Stimulated activated CD4-positive, alpha-beta T cell treated with anti-CD3 and anti-CD28 coated beads, Interleukin-12 subunit alpha, Interleukin-12 subunit beta, amount 100 ng/mL, for 24 hours (primary cell): ENCODE measurements at places on chromosomes 16 and 17.

DNA sequence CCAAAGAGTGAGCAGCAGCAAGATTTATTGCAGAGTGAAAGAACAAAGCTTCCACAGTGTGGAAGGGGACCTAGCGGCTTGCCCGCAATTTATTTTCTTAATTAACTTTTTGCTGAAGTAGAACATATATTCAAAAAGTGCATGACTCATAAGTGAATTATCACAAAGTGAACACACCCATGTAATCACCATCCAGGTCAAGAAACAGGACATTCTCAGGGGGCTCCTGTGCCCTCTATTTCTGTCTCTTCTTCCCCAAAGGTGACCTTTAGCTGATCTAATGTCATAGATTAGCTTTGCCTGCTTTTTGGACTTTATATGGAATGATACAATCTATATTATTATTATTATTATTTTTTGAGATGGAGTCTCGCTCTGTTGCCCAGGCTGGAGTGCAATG is 19.9 kb downstream of the ERAL1 start:
- DNase-seq: no peak

GRCh38 chr17:15106540-15106939 is 158.6 kb downstream of the PMP22 start:
- DNase-seq: no peak

DNA sequence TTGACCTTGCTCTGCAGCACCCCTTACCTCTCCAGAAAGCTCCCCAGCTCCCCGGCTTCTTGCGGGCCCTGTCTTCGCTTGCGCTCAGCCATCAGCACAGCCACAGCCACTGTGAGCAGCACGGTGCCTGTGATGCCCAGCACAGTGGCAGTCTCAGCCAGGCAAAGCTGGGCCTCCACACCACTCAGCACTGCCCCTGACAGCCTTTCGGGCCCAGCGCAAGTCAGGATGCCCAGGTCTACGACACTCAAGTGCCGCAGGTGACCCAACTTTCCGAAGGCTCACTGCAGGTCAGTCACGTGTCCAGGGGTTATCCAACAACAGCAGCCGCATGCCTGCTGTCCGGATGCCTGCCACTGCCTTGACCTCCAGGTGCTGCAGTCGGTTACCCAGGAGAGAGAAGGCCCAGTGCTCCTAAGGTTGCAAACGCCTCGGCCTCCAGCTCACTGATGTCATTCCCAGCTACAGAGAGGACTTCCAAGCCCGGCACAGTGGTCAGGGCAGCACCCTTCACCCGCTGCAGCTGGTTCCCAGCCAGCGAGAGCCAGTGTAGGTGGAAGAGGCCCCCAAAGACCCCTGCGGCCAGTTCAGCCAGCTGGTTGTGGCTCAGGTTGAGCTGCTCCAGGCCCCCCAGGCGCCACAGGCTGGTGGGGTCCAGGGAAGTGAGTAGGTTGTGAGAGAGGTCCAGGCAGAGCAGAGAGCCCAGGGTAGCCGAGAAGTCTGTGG is 8.9 kb upstream of the TMEM101 start:
- DNase-seq: no peak

GRCh38 chr16:27651301-27651700 is 101.4 kb downstream of the KATNIP start:
- DNase-seq: no peak

GRCh38 chr17:12097326-12097725 is 76.6 kb downstream of the MAP2K4 start:
- no peak for DNase-seq

- no peak for DNase-seq
Observed at GRCh38 chr17:78956254-78956653, 23.5 kb downstream of the LGALS3BP start.

DNA sequence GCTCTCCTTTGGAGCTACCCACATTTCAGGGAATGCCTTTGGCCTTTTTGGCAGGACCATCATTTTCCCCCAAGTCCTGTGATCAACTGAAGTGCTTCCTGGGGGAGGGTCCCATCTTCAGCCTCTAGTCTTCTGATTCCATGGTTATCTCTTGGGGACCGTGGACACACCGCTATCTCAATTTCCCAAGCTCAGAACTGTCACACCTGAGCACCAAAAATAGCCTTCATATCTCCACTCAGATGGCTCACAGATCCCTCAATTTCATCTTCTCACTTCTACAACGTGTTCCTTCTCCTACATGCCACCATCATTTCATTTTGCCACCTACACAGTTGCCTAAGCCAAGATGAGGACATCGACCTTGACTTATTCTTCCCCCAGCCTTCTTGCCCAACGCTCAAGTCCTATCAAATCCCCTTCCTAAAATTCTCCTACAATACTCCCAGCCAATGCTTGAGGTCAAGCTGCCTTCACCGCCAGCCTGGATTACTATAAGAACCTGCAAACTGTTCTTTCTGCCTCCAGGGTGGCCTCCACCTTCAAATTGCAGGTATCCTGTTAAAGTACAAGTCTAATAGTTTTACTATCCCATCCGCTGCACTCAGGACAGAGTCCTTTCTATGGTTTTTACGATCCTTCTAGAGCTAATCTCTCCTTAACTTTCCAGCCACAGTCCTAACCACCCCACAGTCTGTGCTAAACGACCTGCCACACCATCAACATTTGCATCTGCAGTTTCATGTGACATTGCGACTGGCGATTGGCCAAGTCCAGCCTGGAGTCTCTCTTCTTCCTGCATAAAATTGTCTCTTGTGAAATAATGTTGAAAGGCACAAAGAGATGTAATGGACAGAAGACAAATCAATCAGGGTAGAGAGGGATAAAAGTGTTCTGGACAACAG is 6.2 kb downstream of the ATP6V0D1 start:
- no peak for DNase-seq

DNA sequence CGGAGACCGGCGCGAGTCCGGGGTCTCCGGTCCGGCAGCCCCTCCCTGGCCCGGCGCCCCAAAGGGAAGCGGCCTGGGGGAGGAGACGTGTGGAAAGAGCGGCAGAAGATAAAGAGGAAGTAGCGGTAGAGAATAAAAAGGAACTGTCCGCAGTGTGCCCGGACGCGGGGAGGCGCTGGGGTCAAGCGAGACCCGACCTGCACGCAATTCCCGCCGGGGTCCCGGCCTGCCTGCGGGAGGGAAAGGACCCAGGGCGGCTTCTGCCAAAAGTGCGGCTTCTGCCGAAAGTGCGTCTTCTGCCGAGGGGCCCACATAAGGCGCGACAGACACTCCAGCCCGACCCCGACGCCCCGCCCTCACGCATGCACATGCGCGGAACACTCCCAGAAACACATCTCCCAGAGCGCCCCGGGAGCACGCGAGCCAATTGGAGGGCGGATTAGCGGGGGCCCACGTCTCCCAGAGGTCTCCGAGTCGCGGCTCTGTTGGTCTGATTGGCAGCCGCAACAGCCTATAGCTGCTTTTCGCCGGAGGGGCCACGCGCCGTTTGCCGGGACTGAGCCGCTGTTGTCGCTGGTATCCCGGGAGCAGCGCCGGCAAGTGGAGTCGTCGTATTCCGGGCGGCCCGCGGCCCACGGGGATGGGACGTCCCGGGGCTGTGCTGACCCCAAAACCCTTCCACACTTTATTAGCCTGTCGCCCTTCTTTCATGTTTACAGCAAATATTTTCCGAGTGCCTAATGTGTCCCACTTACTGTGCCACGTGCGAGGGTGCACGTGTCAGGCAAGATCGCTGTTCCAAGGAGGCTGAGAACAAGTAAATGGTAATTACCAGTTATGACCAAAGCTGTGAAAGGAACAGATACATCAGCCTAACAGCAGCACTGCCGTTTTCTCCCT is 8.0 kb upstream of the MEFV start:
- peak; percentile 99 for DNase-seq

DNA sequence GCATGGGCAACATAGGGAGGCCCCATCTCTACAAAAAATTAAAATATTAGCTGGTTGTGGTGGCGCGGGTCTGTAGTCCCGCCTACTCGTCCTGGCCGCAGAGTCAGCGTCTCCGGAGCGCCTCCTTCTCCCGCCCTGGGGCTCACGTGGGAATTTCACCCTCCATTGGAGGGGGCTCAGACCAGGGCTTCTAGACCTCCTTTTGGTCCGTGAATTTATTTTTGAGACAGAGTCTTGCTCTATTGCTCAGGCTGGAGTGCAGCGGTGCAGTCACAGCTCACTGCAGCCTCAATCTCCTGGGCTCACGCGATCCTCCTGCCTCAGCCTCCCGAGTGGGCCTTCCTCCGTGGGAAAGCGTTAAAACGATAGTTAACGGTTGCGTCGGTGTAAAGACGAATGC is 394 bp upstream of the NME4 start:
- no peak for DNase-seq

- no peak for DNase-seq
Observed at GRCh38 chr16:19152042-19152441, 16.0 kb upstream of the SYT17 start.

DNA sequence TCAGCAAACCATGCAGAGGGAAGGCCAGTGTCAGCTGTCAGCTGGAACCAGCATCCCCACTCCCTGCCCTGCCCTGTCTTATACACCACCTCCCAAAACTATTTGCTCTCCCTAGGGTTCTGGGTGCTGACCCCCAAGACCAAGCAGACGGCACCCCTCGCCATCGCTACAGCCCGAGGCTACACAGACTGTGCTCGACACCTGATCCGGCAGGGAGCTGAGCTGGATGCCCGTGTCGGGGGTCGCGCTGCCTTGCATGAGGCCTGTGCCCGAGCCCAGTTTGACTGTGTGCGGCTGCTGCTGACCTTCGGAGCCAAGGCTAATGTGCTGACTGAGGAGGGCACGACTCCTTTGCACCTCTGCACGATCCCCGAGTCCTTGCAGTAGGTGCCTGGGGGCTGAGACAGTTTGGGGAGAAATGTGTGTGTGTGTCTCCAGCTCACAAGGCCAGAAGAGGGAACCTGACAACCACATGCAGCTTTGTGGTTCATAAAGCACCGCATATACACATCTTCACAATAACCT is 1.5 kb downstream of the ASB16 start:
- DNase-seq: no peak

- DNase-seq: peak; percentile 67
Observed at GRCh38 chr16:67936880-67937605, 393 bp upstream of the PSMB10 start.

- no peak for DNase-seq
Observed at GRCh38 chr16:539901-540530, 12.5 kb downstream of the CAPN15 start.

DNA sequence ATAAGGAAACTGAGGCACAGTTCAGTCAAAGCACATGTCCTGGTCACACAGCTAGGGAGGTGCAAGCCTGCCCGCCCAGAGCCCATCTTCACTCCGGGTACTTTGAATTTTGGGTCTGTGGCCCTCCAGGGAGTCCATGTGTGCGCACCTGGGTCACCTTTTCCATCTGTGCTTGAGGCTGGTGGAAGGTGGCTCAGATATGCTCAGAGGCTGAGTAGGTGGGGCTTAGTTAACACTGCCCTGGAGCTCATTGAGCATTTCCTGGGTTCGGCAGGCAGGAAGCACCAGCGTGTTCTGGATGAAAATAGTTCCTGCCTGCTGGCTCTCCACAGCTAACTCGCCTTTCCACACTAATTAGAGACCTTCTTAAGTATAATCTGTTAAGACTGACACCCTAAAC is 19.2 kb downstream of the FAM234A start:
- DNase-seq: no peak

GRCh38 chr17:58517378-58517927 is 3.0 kb upstream of the MTMR4 start:
- no peak for DNase-seq
